ENCODE measurements at places on chromosomes 1 and 21.
A peak's percentile ranks its signal among the peaks of the same experiment; 100 is the strongest.

DNA sequence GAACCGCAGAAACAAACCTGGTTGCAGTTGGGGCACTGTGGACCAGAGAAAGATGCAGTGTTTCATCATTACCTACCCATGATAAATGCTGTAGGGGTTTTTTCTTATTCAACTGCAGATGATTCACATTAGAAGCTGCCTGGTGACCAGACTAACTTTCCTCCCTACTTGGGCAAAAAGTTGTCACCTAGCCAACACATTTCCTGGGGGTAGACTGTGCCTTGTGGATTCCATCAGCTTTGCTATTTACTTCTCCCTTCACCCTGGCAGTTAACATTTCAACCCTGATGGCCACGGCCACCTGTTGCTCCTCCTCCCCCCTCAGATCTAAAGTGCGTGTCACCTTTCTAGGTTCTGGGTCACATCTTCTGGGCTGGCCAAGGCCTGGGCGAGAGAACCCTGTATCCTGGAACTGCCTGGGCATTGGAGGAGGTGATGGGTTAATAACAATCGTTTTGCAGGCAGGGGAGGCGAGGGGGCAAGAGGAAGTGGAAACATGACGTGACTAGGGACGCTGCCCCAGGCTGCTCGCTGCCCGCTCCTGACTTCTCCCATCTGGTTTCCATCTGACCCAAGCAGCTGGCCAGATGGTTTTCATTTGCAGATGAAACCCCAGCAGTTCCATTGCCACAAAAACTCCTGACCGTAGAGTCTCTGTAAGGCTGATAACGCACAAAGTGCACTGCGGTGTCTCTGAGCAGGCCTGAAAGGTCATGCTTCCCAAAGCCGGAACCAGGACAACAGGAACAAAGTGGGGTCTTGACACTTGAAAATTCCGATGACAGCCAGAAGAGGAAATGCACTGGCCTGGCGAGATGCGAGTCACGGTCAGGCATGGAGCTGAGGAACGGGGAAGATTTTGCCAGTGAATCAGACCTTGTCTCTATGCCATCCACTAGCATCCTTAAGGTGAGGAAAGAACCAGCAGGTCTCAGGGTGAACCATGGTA, 36.6 kb downstream of the CAPZB start:
- H3K4me3 ChIP-seq, result no peak overlapping the region
- H3K36me3 ChIP-seq, result no peaks in the 10 kb centered on the region
- H3K27ac ChIP-seq, result peak overlapping the region; percentile 74
- DNase-seq, result no peak
- H3K4me1 ChIP-seq, result peaks cover 69% of the 10 kb centered on the region

- no peak overlapping the region for H3K27ac ChIP-seq
- no peak overlapping the region for H3K4me3 ChIP-seq
- H3K27me3 ChIP-seq, result no peaks in the 10 kb centered on the region
- no peak for DNase-seq
- no peaks in the 10 kb centered on the region for H3K4me1 ChIP-seq
Observed at GRCh38 chr1:235038701-235039100, 89.9 kb downstream of the TOMM20 start.

- peaks cover 12% of the 10 kb centered on the region for H3K4me1 ChIP-seq
- no peak overlapping the region for H3K4me3 ChIP-seq
- no peak overlapping the region for H3K27ac ChIP-seq
- DNase-seq, result peak; percentile 54
- H3K36me3 ChIP-seq, result no peaks in the 10 kb centered on the region
Observed at GRCh38 chr1:40630488-40631223, 34.8 kb downstream of the RIMS3 start.

GRCh38 chr1:87103074-87103473, 188.6 kb downstream of the HS2ST1 start:
- no peak for DNase-seq
- H3K27ac ChIP-seq, result no peak overlapping the region
- H3K27me3 ChIP-seq, result no peaks in the 10 kb centered on the region
- no peak overlapping the region for H3K4me3 ChIP-seq
- H3K36me3 ChIP-seq, result no peaks in the 10 kb centered on the region
- no peaks in the 10 kb centered on the region for H3K4me1 ChIP-seq

DNA sequence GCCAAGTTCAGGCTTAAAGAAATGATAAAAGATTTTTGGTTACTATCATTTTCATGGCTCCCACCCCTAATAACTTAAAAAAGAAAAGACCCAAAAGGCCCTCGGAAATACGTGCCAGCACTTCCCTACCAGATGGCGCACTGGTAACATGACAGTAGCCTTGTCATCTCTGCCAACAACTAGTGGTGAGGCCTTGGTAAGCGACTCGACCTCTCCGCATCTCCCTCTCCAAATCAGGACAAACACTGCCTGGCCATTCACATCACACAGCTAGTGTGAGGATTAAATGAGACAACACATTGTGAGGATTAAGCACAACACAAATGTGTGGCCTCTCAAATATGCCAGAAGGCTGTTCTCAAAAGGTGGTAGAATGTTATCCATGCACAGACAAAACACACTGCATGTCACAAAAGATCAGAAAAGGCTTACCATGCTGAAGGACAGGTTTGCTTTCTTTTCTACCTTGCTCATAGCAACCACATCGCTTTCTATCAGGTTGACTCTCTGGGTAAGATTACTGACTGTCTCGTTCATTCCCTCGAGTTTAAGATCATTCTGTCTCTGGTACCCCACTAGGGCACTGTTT, 16.4 kb downstream of the TEX38 start:
- DNase-seq, result no peak
- H3K4me1 ChIP-seq, result peaks cover 16% of the 10 kb centered on the region
- H3K27ac ChIP-seq, result no peak overlapping the region

- no peaks in the 10 kb centered on the region for H3K27me3 ChIP-seq
- H3K4me3 ChIP-seq, result no peak overlapping the region
- DNase-seq, result peak; percentile 88
- no peak overlapping the region for H3K27ac ChIP-seq
- no peaks in the 10 kb centered on the region for H3K36me3 ChIP-seq
- H3K4me1 ChIP-seq, result no peaks in the 10 kb centered on the region
Observed at GRCh38 chr1:84772428-84772943, 82.2 kb upstream of the SSX2IP start.

DNA sequence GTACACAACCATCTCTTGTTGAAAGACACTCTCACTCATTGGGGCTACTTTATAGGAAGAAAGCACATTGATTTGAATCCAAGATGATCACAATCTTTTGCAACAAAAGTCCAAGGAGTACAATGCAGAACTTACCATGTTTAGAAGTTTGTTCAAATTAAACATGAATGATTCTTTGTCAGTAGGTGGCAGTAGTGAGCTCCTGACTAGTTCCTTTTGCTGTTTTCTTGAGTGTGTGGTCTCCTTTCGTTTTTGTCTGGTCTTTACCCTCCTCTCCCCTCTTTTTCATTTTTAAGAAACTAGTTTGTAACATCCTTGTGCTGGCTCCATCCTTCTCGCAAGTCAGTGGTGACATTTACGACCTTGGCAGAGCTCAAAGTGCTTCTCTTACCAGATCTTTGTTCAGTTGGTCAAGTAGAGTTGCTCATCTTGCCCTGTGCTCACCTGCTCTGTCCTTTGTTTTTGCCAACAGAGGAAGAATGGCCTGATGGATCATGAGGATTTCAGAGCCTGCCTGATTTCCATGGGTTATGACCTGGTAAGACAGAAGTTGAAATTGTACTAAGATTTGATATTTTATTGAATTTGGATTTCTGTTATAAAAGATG, 35.7 kb upstream of the MTR start:
- H3K27me3 ChIP-seq, result no peaks in the 10 kb centered on the region
- DNase-seq, result no peak
- no peaks in the 10 kb centered on the region for H3K4me1 ChIP-seq

DNA sequence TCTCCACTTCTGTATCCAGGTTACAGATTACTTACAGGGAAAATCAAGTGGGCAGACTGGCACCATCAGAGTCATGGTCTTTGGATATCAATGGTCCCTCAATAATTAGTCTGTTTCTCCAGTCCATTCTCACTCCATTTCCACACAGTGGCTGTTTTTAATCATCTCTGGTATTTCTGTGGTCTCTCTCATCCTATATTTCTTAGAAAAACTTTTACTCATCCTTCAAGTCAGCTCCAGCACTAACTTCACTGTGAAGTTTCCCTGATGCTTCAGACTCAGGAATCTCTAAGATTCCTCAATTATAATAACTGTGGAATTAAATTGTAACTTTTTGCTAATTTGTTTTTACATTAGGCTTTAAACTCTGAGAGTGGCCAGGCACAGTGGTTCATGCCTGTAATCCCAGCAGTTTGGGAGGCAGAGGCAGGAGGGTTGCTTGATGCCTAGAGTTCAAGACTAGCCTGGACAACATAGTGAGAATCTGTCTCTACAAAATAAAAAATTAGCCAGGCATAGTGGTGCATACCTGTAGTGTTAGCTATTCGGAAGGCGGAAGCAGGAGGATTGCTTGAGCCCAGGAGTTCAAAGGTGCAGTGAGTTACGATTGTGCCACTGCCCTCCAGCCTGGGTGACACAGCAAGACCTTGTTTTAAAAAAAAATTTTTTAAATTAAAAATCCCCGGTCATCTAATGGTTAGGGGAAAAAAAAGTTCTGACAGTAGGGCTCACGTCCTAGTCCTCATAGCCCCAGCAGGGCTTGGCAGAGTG, 10.6 kb downstream of the CD160 start:
- H3K36me3 ChIP-seq, result no peaks in the 10 kb centered on the region
- H3K27ac ChIP-seq, result no peak overlapping the region
- no peak overlapping the region for H3K4me3 ChIP-seq
- no peaks in the 10 kb centered on the region for H3K4me1 ChIP-seq
- no peak for DNase-seq

- H3K27ac ChIP-seq, result no peak overlapping the region
- no peaks in the 10 kb centered on the region for H3K36me3 ChIP-seq
- no peaks in the 10 kb centered on the region for H3K4me1 ChIP-seq
- H3K4me3 ChIP-seq, result no peak overlapping the region
- H3K27me3 ChIP-seq, result no peaks in the 10 kb centered on the region
Observed at GRCh38 chr21:36902793-36903192, 63.7 kb downstream of the HLCS start.

- no peak for DNase-seq
- no peaks in the 10 kb centered on the region for H3K27me3 ChIP-seq
- no peaks in the 10 kb centered on the region for H3K36me3 ChIP-seq
- H3K4me3 ChIP-seq, result no peak overlapping the region
- no peaks in the 10 kb centered on the region for H3K4me1 ChIP-seq
- no peak overlapping the region for H3K27ac ChIP-seq
Observed at GRCh38 chr1:160547422-160547821, 24.4 kb upstream of the SLAMF6 start.

- no peaks in the 10 kb centered on the region for H3K4me1 ChIP-seq
- no peaks in the 10 kb centered on the region for H3K36me3 ChIP-seq
- H3K4me3 ChIP-seq, result no peak overlapping the region
Observed at GRCh38 chr21:39673736-39674135, 61.0 kb downstream of the B3GALT5 start.

DNA sequence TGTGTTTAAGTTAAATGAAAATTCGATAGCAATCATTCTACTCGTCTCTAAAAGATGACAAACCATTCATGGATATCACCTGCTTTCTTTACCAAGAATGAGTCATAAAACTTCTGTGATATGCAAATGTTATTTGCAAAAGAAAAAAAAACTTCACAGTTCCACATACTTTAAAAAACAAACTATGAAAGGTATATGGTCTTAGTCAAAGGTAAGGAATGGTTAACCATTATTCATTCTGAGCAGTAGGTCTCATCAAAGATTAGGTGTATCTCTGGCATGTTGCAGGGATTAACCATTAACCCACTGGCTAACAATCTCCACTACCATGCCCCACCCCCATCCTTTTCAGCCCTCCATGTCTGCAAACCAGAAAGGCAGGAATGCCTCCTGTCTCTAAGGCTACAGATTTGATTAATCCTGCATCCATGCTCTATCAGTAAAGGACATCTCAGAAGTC, 44.4 kb downstream of the PTPN14 start:
- no peaks in the 10 kb centered on the region for H3K36me3 ChIP-seq
- H3K27ac ChIP-seq, result no peak overlapping the region
- no peak for DNase-seq
- H3K4me3 ChIP-seq, result no peak overlapping the region

- H3K36me3 ChIP-seq, result no peaks in the 10 kb centered on the region
- no peak overlapping the region for H3K4me3 ChIP-seq
- H3K27me3 ChIP-seq, result no peaks in the 10 kb centered on the region
- no peak for DNase-seq
- H3K4me1 ChIP-seq, result peaks cover 6% of the 10 kb centered on the region
- no peak overlapping the region for H3K27ac ChIP-seq
Observed at GRCh38 chr1:212794561-212795014, 2.9 kb downstream of the TATDN3 start.
